Esophagus squamous epithelium (tissue), 5 donors: ENCODE measurements at places on chromosomes 2 and 18.

- no peak for DNase-seq
These were observed 604 bp upstream of the VIL1 start for GRCh38 chr2:218418321-218418716.

DNA sequence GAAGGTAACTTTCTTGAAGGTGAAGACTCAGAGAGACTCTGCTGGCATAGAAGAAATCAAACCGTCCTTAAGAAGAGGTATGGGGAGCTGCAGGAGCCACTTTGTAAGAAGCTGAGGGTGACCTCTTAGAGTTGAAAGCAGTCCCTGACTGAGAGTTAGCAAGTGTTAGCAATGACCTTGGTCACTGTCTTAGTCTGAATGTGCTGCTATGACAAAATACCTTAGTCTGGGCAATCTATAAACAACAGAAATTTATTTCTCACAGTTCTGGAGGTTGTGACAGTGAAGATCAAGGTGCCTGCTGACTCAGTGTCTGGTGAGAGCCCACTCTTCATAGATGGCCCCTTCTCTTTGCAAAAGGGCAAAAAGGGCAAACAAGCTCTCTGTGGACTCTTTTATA lies 35.7 kb upstream of the ACTR3 start:
- no peak for DNase-seq

- no peak for DNase-seq
These were observed 125.9 kb downstream of the BCL2L11 start for GRCh38 chr2:111246620-111247061.

DNA sequence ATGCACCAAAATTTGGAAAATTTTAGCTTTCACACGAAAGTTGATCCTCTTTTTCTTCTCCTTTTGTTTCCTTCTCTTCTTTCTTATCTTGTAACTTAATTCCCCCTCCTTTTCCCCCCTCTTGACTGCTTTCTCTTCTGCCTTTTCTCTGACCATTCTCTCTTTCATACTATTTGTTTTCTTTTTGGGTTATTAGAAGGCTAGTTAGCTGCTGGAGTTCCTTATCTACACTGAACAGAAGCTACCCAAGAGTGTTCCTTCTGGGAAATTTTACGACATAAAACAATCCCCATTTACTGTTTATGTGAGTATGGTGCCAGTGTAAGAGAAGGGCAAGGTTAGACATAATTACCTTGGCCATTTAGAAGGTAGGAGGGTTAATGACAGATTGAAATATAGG lies 218.4 kb upstream of the DTNA start:
- DNase-seq: no peak

DNA sequence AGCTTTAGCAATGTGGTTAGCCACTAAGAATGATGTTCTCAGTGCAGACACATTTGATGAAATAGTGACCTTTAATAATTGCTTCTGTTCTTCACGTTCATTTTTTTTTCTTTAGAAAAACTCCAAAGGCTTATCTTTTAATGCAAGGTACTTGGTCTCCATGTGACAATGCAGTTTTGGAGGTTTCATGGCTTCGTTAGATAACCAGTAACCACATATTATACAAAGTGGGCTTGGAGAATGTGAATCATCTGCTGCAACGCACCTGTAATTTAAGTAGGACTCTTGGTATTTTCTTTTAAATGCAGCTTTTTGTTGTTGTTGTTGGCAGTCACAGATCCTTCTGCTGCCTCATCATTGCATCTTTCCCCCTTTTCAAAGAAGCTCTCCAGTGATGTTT lies 1606.3 kb downstream of the SUCLG1 start:
- DNase-seq: no peak

- no peak for DNase-seq
These were observed 19.7 kb downstream of the USP34 start for GRCh38 chr2:61451178-61451577.

DNA sequence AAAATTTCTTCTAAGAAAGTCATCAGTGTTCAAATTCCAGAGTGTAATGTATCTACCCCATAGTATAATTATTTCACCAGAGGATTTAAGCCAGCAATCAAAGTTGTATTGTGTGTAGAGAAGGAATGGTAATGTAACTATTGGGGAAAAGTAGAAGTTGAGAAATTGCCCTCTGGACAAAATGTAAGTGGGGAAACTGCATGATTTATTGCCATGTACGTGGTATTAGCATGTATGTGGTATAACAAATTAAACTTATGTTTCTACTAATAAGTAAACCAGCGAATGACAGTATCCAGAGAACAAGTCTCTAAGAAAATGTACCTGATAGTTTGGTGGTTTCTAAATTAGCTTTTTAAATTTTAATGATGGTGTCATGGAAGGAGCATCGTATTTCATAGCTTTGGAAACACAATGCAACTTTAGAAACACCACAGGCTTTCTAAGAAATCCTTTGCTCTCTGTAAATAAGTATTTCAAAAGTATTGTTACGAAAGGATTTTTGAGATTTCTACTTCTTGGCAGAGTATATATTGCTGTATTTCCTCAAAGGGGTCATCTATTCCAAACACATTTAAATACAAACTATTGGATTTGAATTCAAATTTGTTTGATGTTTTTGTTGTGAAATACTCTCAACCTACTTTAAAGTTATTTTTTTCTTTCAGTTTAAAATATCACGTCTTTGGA lies 1018.9 kb upstream of the ZEB2 start:
- DNase-seq: no peak

DNA sequence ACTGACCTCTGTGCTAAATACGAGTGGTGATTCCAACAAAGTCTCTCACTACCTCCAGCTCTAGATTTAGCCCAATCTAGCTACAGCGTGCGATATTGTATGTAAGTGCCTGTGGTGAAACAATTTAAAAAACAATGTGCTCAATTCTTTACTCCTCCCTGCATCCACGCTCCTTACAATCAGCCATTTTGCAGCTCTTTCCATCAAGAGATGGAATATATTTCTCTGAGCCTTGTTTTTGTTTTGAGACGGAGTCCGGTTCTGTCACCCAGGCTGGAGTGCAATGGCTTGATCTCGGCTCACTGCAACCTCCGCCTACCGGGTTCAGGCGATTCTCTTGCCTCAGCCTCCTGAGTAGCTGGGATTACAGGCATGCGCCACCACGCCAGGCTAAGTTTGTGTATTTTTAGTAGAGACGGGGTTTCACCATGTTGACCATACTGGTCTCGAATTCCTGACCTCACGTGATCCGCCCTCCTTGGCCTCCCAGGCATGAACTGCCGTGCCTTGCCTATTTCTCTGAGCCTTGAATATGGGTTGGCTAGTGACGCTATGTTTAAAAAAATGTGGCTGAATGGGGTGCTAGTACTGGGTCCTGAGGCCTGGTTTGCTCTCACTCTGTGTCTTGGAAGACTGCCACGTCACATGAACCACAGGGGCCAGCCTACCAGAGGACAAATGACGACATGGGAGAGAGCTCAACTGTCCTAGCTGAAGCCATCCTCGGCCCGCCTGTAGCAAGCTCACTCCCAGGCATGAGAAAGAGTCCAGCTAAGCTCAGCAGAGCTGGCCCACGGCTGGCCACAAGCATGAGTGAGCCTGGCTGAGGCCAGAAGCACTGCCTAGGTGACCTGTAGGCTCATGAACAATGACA lies 14.8 kb downstream of the WDFY1 start:
- DNase-seq: no peak

GRCh38 chr2:85131116-85131515 lies 2.1 kb upstream of the TCF7L1 start:
- no peak for DNase-seq

DNA sequence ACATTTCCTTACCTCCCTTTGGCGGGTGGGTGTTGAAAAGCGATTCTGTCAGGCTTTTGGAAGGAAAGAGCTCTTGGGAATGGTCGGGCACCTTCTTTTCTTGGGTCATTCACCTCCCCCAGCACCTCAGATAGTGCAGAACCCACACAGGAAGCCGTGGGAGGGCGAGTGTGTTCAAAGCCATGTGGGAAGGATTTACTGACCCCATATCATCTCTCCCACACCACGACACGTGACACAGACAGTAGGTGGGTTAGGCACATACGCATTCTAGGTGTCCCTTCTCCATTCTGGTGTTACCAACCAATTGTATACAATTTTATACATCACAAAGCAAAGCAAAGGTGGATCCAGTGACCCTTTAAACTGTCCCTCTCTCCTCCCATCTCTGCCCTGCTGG lies 263.7 kb upstream of the REV1 start:
- no peak for DNase-seq

DNA sequence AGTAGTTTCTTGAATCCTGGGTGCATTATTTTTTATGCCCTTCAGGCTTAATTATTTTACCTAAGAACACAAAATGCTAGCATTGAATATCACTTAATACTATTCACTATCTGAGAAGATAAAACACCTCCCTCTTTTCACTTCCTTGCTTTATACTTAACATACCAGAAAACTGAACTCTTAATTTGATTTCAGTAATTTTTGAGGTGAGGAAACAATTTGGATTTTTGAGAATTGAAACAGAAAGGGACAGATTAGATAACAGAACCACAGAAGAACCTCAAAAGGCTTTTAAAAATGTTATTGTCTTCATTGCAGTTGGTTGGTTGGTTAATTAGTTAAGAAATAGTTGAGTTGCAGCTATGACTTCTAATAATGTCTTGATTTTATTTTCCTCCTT lies 69.5 kb downstream of the GPD2 start:
- DNase-seq: no peak

DNA sequence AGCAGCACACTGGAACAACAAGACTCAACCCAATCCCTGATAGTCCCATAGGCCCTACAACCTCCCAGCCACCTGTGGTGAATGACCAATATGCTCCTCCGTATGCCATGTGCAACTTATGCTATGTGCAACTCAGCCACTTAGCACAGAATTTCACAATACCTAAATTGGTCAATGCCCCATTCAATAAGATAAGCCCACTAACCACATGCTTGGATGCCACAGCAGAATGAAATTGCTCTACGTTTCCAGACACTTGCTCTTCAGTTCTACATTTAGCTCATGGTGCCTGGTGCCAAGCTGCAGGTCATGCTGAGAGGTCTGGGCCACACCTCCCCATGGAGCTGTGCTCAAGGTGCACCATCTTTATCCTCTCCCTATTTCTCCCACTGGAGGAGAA lies 159.8 kb downstream of the EN1 start:
- no peak for DNase-seq

GRCh38 chr2:238669581-238670080 lies 178.3 kb upstream of the TWIST2 start:
- no peak for DNase-seq

DNA sequence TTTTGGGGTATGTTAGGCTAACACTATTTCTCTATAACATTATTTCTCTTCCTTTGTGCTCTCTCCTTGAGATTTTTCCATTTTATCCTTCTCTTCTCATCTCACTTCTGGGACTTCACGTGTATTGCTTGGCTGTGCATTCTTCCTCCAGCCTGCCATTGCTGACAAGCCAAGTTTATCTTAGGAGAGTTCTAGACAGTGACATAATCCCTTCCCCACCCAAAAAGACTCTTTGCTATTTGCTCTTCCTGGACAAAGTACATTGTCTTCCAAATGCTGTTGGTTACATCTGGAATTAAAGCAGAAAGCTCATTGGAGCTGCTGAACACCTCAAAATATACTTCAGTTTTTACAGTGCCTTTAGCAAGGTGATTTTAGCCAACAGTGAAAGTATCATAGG lies 8.9 kb downstream of the TSPYL6 start:
- no peak for DNase-seq

DNA sequence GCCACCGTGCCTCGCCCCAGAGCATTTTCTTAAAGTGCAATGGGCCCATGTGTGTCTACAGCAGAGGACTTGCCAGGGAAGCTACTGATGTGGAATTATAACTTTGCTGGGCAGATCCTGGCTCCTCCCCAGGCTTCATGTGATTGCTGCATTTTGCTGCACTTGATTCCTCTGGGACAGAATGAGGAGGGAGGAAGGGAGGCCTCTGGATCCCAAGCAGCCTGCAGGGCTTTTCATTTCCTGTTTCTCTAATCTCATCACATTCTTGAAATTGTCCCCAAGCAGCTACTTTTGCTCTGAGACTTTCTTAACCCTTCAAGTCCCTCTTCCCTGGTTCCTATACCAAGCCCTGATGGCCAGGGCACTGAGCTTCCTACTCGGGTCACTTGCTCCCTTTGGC lies 134.4 kb upstream of the SEC11C start:
- no peak for DNase-seq

DNA sequence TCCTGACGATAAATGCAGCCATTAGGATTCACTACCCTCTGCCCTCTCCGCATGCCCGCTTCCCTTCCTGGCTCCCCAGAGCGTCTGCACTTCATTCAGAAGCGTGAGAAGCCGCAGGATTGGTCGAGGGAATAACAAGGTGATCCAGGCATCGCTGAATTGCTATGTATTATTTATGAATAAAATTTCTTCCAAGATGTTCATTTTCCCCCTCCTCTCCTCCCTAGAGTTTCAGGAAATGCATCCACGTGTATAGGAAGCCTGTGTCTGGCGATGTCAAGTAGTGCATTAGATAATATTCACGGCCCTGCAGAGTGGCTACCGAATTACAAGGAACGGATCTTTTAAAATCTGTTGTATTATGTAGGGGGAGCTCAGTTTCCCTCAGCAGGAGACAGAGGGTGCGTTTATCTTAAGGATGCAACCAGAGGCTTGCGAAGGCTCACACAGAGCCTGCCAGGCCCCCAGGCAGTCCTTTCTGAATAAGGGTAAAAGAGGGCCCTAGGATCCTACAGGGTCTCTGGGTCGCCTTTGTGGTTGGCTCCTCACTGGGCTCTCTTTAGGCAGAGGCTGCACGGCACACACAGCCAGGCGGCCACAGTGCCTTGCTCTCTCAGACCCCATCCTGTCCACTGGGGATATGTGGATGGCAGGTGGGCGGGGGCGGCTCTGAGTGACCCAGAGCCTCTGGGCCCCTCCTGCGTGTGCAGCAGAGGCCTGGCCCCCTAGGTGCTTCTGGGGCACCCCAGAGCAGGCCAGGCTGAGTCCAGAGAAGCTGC lies 224.1 kb upstream of the PXDN start:
- no peak for DNase-seq

DNA sequence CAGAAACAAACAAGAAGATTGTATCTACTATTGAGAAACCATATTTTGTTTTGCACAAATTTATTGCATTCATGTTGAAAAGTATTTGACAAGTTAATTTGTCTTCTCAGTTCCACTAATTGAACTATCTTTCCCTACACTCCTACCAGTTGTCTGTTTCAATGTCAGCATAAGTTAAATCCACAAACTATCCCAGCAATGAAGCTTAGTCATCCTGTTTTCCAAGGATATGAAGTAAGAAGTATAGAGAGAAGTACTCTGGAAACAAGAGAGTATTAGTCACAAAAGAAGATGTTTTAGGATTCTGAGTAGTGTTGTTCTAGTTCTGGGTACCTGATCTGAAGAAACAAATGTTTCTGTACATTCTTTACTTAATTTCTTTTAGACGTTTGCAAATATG lies 261.6 kb upstream of the ZNF804A start:
- no peak for DNase-seq

DNA sequence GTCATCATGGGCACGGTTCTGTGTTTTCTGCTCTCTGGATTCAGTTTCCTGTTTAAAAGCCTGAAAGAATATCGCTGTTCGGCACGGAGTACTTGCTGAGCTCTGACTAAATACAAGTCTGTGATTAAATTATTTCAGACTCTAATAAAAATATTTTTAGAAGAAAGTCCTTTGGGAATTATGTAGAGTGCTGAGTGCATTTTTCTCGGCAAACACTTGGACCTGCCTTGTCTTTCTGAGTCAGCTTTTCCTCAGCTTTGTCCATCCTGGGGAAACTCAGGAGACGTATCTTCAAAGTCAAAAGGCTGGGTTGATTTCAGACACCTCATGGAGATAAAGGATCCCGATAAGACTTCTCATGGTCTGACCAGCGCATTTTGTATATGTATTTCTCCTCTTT lies 45.9 kb downstream of the IL1R2 start:
- DNase-seq: no peak

- no peak for DNase-seq
These were observed 1.2 kb upstream of the SERPINB13 start for GRCh38 chr18:63585988-63586387.
